Stimulated activated CD8-positive, alpha-beta memory T cell treated with anti-CD3 and anti-CD28 coated beads, Interleukin-15, amount 100 ng/mL, for 48 hours (primary cell): ENCODE measurements at places on chromosomes 12 and 14.

GRCh38 chr12:3308609-3309008, 182.4 kb upstream of the PRMT8 start:
- DNase-seq, result no peak

GRCh38 chr12:77745624-77746023, 85.1 kb upstream of the NAV3 start:
- no peak for DNase-seq

GRCh38 chr14:54651649-54652048, 84.7 kb downstream of the SAMD4A start:
- DNase-seq, result no peak

- DNase-seq, result no peak
Measured at GRCh38 chr14:55482936-55483605, 42.7 kb upstream of the TBPL2 start.

DNA sequence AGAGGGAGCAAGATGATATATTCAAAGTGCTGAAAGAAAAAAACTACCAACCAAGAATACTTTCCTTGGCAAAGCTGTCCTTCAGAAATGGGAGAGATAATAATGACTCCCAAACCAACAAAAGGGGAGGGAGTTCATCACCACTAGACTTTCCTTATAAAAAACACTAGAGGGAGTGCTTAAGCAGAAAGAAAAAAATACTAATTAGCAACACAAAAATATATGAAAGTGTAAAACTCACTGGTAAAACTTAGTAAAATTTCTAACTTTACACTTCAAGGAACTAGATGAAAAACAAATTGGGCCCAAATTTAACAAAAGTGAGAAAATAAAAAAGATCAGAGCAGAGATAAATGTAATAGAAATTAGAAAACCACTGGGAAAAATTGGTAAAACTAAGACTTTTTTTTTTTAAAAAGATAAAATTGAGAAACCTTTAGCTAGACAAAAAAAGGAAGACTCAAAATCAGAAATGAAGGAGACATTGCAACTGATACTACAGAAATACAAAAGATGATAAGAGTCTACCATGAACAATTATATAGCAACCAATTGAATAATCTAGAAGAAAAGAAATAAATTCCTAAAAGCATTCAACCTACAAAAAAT, 60.4 kb upstream of the FAR2 start:
- no peak for DNase-seq

- DNase-seq, result no peak
Measured at GRCh38 chr12:113109360-113109759, 26.2 kb downstream of the RASAL1 start.

GRCh38 chr14:104633276-104634137, 28.9 kb upstream of the TMEM179 start:
- DNase-seq, result no peak

GRCh38 chr14:67491741-67492507, 3.4 kb upstream of the TMEM229B start:
- DNase-seq, result no peak

DNA sequence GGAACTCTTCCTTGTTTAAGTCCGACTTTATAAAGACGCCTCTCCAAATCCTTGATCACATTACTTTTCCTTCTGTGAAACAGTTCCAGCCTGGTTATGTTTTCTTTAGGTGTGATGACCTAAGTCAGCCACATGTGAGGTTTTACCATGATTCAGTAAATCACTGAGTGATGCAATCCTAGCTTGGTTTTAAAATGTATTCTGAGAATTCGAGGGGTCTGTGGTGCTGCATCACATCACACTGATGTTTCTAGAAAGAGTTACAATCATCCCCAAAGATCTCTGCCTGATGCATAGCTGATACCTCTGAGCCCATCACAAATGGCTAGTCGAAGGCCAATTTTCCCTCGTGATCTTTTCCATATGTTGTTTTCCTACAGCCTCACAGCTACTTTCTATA, 152.7 kb downstream of the ANO2 start:
- no peak for DNase-seq

DNA sequence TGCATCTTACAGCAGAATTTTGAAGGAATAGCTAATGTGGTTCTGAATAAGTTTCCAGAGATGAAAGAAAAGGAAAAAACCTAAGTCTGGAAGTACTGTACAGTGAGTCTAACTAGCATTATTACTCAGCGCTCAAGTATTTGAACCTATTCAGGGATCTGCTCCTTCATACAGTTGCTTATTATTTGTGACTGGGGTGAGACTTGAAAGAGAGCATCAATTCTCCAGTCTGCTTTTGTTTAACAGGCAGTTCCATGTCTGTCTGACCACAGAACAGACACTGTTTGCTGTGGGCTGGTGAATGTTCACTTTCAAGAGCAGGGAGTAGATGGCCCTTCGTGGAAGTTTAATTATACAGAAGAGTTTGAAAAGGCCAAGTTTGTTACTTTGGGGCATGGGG, 9.3 kb downstream of the ETV6 start:
- DNase-seq, result no peak

- DNase-seq, result no peak
Measured at GRCh38 chr12:106672314-106673025, 89.7 kb downstream of the RFX4 start.

DNA sequence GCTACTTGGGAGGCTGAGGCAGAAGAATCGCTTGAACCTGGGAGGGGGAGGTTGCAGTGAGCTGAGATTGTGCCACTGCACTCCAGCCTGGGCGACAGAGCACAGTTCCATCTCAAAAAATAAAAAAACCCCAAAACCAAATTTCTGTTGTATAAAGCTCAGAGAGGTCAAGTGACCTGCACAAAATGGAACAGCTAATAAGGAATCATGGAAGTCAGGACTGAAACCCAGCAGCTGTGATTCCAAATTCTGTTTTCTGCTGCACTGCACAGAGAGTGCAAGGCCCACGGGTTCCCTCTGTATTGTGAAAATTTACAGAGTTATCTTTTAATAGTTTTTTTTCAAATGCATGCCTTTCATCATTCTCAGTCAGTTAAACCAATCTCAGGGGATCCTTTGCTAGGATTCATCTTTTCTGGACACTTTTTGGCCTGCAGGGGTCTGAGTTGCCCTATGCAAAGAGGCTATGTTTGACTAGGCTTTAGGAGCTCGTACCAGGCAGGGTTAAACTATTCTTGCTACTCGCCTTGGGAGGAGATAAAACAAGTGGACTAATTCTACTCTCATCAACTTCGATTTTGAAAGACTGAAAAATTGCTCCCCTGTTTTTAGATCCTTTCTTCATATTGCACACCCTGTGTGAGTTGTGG, 26.1 kb upstream of the AACS start:
- DNase-seq, result no peak

GRCh38 chr12:72111706-72112105, 160.5 kb upstream of the TRHDE start:
- no peak for DNase-seq

- DNase-seq, result no peak
Measured at GRCh38 chr14:89004166-89004565, 179.7 kb downstream of the TTC8 start.

GRCh38 chr12:32983968-32984367, 87.4 kb upstream of the PKP2 start:
- DNase-seq, result no peak

DNA sequence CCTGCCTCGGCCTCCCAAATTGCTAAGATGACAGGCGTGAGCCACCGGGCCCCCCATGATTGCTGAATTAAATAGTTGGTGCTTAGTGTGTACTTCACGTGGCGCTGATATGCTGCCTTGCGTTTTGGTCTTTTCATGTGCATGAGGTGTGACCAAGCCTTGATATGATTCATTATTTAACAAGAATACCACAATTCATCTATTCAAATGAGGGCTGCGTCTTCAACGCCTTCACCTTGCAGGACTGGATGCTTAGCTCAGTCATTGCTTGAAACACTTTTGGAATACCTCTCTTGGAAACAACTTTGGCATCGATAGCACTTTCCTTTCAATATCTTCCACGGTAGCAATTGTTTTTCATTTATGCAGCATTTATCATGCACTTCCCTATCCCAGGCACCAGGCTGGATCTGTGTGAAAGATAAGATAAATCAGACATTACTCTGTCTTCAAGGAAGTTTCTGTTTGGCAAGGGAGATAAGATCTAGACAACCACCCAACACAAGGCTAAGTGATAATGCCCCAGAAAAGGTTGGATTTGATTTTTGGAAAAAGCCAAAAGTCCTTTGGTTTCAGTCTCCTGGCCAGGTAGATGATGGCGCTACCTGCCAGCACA, 1.3 kb upstream of the TEAD4 start:
- no peak for DNase-seq

DNA sequence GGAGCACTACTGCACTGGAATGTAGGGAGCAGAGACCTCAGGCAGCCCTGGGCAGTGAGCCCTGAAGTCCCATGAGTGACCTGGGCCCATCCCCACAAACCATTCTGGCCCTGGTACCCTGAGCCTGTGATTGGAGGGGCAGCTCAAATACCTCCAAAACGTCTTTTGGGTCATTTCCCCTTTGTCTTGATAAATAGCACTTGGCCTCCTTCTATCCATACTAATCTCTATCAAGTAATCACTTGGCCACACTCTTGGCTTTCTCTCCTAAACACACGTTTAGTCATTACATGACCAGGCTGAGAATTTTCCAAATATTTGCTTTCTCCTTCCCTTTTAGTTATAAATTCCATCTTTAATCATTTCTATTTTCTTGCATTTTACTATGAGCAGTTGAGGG, 91.3 kb downstream of the RPAP3 start:
- no peak for DNase-seq

- no peak for DNase-seq
Measured at GRCh38 chr14:85934886-85935254, 404.9 kb downstream of the FLRT2 start.

GRCh38 chr12:30927222-30927611, 669 bp downstream of the TSPAN11 start:
- no peak for DNase-seq

DNA sequence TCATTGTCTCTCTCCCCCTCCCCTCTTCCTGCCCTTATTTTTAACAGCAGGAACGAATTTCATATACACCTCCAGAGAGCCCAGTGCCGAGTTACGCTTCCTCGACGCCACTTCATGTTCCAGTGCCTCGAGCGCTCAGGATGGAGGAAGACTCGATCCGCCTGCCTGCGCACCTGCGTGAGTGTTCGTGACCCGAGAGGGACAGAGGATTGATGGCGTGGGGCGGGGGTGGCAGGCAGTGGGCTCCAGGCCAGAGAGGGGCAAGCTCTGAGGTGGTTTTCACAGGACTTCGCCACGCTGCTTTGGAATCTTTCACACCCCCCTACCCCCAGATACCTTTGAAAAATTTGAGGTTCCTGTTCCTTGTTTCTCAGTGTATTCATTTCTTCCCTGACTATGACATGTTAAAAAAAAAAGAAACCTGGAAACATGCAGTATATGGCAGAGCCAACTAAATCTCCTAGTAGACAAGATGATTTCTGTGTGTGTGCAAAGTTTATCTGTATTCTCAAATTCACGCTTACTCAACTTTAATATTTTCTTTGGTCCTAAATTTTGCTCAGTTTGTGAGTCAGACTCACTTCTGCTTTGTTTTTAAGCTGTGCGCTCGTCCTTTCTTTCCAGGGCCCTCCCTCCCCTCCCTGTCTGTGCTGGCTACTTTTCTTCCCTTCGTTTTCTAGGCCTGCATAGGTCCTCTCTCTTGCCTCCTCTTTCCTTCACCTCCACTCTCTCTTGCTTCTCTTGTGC, 103.1 kb downstream of the ETV6 start:
- DNase-seq, result no peak

GRCh38 chr12:52906191-52906601, 1.3 kb upstream of the KRT8 start:
- no peak for DNase-seq

DNA sequence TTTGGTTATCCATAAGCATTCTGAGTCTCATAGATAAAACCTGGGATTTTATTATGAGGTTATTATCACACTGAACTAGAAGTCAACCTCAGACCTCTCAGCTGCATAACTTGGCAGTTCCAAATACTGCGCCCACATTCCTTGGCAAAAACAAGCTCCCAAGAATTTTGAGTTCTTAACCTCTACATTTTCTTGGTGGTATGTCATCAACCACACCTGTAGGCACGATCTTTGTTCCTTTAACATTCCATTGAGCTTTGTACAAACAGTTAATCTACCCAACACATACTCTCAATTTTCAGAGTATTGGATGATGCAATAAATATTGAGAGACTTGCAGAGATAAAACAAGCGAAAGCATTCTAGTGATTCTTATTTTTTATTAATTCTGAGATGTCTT, 371.8 kb upstream of the PRICKLE1 start:
- DNase-seq, result no peak

DNA sequence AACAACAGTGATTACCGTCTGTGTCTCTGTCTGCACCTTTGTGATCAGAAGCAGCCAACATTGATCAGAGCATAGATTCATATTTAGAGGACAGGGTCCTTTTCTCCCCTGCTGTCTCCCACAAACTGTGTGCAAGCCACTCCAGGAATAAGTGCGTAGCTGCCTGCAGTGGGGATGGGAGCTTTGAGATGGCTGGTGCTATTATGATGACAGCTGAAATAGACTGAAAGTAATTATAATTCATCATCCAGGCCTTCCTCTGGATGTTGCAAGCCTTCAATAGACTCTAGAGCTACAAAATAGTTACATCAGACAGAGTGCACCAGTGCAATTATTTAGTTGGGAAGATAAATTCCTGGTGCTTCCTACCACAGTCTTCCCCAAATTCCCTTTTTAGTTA, 68.1 kb downstream of the BORCS5 start:
- DNase-seq, result no peak

- DNase-seq, result no peak
Measured at GRCh38 chr14:64938972-64939816, 3.4 kb downstream of the GPX2 start.

- DNase-seq, result no peak
Measured at GRCh38 chr12:32083489-32083888, 23.2 kb upstream of the BICD1 start.

DNA sequence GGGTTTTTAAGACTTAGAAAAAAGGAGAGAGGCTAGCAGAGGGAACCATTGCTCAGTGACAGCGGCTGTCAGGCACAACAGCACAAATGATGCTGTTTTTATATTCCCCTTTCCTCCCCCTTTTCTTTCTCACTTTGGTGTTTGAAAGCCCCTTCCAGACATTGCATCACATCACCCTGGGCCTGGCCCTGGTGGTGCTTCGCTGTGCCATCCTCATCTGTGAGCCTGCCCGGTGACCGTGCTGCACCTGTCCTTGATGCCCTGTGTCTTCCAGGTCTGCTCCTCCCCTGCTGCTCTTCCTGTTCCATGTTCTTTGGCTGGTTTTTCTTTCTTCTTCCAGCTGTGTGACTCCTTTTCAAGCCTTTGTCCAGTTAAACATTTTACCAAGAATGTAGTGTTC, 24.8 kb downstream of the KLC1 start:
- no peak for DNase-seq

GRCh38 chr12:27359578-27360340, 27.1 kb downstream of the BMAL2 start:
- no peak for DNase-seq

DNA sequence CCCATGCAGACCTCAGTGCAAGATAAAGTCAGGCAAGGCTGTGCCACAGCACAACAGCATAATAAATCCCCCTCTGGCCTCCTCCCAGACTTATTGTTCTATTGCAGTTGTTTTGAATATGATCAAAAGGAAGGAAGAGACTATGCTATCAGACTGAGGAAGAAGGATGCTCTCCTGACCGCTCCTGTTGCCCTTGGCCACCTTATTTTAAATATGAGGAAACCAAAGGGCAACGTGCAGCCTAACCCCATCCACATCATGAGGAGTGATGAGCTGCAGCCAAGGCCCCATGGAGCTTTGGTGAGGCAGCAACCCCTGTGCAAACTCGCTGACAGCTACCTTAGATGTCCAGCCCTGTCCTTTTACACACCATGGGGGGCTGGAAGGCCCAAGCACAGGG, 291.7 kb downstream of the ZFP36L1 start:
- DNase-seq, result no peak
